ENCODE measurements at places on chromosomes 3 and 15. TPM values are rescaled to one million over a fixed set of nuclear protein-coding genes. Genes with fewer than 3 reads are reported as not detected.

DNA sequence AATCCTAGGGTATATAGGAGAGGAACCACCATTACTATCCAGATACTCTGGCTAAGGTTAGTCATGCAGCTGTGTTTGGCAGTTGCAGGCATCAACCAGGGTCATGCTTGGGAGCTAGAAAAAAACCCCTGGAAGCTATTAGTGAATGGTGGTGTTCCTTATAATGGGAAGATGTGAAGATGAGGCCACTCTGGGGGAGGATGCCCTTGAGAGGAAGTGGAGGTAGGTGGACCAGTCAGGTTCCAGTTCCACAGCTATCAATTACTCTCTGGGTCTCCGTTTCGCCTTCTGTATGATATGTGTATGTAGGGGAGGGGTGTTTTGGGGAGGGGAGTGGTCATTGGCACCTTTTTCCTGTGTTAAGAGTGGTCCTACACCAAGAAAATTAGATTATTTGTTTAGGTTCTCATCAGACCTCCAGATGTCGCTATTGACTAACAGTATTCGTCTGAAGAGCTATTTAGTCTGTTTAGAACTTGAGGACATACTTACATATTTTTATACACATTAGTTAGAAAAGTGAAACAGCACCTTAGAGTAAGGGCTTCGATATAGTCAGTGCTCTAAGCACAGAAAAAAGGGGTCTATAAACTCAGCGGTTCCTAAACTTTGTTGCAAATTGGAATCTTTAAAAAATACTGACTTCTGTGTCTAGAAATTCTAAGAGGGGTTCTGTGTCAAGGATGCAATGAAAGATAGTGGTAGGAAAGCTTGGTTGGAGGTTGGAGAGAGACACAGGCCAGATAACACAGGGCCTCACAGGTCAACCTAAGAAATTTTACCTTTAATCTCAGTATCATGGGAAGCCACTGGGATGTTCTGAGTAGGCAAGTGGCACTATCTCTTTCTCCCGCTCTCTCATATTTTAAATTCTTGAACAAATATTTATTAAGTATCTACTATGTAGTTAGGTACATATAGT is 9.1 kb upstream of the HPS3 start:
- peak; percentile 78 for DNase-seq
- H3K4me1 ChIP-seq: peaks cover 6% of the 10 kb centered on the region
- no peaks in the 10 kb centered on the region for H3K36me3 ChIP-seq
- H3K4me3 ChIP-seq: no peak overlapping the region
- no peak overlapping the region for H3K27ac ChIP-seq
- no peaks in the 10 kb centered on the region for H3K27me3 ChIP-seq

- H3K4me1 ChIP-seq: peaks cover 19% of the 10 kb centered on the region
- no peak overlapping the region for H3K4me3 ChIP-seq
- H3K27ac ChIP-seq: no peak overlapping the region
- no peaks in the 10 kb centered on the region for H3K36me3 ChIP-seq
- DNase-seq: no peak
Observed at GRCh38 chr15:70193734-70194133, 96.0 kb upstream of the TLE3 start.

- no peak overlapping the region for H3K27ac ChIP-seq
- DNase-seq: no peak
- no peaks in the 10 kb centered on the region for H3K36me3 ChIP-seq
- H3K4me1 ChIP-seq: no peaks in the 10 kb centered on the region
Observed at GRCh38 chr3:30048431-30048830, 558.0 kb upstream of the TGFBR2 start.

KNG1 gene
- total RNA-seq: not detected

DNA sequence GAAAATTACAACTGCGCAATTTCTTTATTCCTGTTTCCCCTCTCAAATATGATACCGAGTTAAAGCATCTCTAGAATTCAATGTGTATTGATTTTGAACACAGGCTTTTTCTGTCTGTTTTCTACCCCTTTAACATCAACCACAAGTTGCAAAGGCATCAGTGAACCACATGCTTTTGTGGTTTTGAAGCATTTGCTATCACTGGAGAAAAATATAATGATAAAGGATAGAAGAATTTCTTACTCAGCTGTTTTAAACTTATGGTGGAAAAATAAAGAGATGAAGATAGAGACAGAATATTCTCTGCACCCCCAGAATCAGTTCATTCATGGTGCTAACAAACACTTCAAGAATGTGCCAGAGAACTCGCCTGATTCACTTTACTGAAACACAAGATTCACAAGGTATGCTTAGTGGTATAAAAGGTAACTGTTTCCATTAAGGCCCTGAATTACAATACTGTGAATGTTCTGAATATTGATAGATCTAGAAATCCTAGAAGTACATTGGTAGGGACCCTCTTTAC is 9.5 kb upstream of the DPPA4 start:
- no peak overlapping the region for H3K27ac ChIP-seq
- DNase-seq: no peak
- no peaks in the 10 kb centered on the region for H3K4me1 ChIP-seq

GRCh38 chr3:5026046-5026362 is 46.8 kb downstream of the BHLHE40 start:
- no peaks in the 10 kb centered on the region for H3K27me3 ChIP-seq
- H3K27ac ChIP-seq: peak overlapping the region; percentile 98
- H3K4me3 ChIP-seq: no peak overlapping the region
- H3K4me1 ChIP-seq: peaks cover 35% of the 10 kb centered on the region

DNA sequence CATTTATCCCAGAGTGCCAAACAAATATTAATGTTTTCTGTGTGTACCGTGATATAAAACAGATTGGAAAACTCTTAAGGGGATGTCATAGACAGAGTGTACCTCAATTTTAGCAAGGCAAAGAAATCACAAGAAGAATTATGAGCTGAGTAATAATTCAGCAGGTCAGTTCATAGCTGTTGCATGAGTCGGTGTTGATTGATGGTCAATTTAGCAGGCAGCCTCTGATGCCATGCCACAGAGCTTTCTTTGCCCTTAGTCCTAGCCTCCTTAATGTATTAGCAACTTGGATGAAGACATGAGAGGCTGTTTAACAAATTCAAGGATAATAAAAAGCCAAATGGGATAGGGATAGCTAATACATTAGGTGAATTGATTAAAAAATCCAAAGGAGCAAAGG is 6.8 kb downstream of the SLC35A5 start:
- peaks cover 18% of the 10 kb centered on the region for H3K36me3 ChIP-seq
- peak; percentile 52 for DNase-seq
- H3K4me3 ChIP-seq: no peak overlapping the region

DNA sequence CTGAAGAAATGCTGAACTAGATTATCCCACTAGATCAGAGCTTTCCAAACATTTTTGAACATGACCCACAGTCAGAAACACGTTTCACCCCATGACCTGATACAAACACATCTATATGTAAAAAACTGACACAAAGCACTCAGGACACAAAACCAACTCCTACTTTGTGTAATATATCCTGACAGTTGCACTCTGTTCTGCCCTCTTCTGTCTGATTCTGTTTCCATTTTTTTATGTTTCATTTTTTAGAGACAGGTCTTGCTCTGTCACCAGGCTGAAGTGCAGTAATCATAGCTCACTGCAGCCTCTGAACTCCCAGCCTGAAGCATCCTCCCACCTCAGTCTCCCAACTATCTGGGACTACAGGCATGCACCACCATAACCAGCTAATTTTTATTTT is 15.8 kb upstream of the RFTN1 start:
- no peaks in the 10 kb centered on the region for H3K27me3 ChIP-seq
- H3K27ac ChIP-seq: no peak overlapping the region
- DNase-seq: peak; percentile 10
- H3K4me3 ChIP-seq: no peak overlapping the region

FGF7 gene
- 351 TPM for total RNA-seq

TTLL13 gene
- total RNA-seq: not detected

DNA sequence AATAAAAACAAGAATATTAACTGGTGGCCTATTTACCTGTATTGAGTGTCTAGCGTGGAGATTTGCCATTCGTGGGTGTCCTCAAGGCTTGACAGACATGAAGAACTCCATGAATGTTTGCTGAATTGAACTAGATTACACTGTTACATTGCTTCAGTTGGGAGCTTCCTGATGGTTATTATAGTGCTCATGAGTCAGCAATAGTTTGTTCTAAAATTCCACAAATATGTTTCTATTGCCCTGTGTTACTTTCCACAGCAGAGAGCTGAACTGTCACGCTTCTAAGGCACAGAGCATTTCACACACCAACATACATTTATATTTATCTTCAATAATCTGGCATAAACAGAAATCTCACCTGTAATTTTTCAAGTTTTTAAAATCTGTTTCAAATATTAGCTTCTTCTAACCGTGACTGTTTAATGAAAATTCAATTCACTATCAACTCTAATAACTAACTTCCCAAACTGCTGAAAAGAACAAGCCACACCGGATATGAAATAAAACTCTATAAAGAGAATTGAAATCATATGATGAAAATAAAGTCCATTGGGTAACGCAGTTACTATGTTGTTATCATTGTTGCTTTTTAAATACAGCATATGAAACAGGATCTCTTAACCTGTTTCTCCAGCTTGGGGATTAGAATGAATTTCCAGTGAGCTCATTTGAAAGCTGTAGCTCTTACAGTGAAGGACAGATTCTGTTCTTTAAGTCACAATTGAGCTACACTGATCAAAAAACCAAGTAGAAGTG is 61.2 kb upstream of the MCF2L2 start:
- DNase-seq: peak; percentile 59
- H3K36me3 ChIP-seq: no peaks in the 10 kb centered on the region
- H3K27me3 ChIP-seq: no peaks in the 10 kb centered on the region
- H3K4me3 ChIP-seq: no peak overlapping the region
- no peak overlapping the region for H3K27ac ChIP-seq

- no peaks in the 10 kb centered on the region for H3K36me3 ChIP-seq
- H3K4me3 ChIP-seq: no peak overlapping the region
- no peak overlapping the region for H3K27ac ChIP-seq
- DNase-seq: no peak
- H3K4me1 ChIP-seq: no peaks in the 10 kb centered on the region
- no peaks in the 10 kb centered on the region for H3K27me3 ChIP-seq
Observed at GRCh38 chr3:179956416-179956830, 80.3 kb downstream of the PEX5L start.

DNA sequence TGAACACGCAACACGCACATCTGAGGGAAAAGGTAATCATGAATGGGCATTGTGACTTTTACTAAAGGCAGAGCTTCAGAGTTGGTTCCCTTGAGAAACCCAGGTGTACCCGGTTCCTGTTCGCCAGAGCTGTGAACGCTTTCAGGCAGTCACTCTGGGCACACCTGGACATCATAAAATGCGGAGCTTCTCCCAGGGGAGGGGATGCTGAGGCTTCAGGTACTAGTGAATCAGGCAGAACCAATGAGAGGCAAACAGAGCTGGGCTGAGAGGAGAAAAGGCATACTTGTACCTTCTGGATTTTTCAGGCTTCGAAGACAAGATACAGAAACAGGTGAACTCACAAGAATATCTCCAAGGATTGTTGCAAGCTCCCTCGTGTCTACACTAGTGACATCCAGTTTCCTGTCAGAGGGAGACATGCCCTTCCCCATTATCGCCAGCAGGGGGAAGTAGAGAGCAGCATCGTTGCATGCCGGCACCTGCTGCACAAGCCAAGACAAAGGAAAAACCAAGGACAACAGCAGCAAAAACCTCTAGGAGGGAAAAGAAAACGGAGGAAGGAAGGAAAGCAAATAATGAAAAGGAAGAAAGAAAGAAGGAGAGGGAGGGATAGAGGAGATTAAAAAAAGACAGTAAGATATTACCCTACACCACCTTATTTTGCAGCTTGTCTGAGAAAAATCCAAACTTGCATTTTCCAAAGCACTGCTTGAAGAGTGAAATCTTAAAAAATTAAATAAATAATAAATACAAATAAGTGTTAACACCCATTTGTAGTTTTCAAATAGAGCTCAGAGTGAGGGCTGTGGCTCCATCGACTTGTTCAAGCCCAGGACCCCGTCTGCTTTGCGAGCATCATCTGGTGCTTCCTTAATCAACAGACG is 2.0 kb downstream of the AHSG start:
- H3K27ac ChIP-seq: no peak overlapping the region
- H3K4me3 ChIP-seq: no peak overlapping the region
- peaks cover 21% of the 10 kb centered on the region for H3K27me3 ChIP-seq

Measured in GM23248 (cell line).